Amniotic stem cell (primary cell): ENCODE measurements at places on chromosomes 7 and 10.

- DNase-seq = no peak
Observed at GRCh38 chr7:18896343-18896975, 221.0 kb downstream of the TWIST1 start.

GRCh38 chr7:29483219-29484104 is 80.2 kb upstream of the PRR15 start:
- DNase-seq = no peak

DNA sequence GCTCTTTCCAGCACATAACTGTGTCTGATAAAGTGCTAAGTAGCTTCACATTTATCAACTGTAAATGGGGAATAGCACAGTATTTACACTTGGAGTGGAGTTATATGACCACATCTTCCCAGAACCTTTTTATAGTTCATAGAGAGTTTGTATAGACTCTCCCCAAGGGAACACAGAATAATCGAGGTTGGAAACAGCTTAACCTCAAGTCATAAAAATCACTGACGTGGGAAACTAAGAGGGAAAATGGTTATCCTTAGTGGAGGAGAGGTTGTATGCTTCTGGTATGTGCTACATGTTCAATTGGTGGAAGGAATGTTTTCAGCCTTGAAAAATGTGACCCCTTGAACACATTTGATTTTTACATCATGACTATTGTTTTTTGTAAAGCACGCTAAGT is 167.9 kb upstream of the KIAA1217 start:
- DNase-seq = no peak

DNA sequence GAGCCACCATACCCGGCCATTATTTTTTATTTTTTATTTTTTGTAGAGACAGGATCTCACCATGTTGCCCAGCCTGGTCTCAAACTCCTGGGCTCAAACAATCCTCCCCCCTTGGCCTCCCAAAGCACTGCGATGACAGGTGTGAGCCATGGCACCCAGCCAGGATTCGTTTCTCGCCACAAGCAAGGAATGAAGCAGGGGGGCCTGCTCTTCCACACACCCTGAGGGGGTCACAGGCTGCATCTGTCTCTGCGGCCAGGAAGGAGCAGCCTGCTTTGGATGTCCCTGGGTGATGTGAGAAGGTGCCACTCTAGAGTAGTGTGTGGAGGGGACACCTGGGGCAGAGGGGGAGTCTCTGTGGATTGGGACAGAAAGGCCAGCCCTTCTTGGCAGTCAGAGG is 61.3 kb upstream of the TNRC18 start:
- DNase-seq = no peak

DNA sequence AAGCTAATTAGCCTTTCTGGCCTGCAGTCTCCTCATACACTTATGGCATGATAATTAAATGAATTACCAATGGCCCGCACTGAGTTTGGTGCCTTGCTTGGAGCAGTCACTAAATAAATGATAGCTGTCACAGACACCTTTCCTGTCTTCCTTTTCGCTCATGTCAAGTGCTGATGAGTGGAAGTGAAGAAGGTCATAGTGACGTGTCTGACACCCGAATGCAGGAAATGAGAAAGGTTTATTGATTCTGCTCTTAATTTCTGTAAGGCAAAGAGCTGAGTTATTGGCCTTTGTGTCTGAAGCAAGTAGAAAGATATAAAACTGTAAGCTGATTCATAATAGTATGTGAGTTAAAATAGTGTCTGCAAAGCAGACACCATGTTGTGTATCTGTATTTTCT is 13.2 kb upstream of the ESYT2 start:
- DNase-seq = no peak
